ENCODE measurements at places on chromosomes 7 and 10.

DNA sequence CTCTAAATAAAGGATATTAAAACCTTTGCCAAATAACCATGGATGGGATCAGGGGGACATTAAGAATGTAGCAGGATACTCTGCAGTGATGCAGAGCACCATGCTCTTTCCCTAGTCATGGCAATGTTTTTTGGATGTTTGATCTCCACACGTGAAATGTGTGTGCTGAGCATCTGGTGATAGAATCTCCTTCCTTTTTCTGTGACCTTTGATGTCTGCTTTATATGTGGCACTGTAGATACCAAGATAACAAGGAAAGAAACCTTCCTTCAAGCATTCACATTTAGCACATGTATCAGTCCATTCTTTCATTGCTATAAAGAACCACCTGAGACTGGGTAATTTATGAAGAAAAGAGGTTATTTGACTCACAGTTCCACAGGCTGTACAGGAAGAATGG lies 87.7 kb upstream of the CYP2C9 start:
- DNase-seq = no peak

DNA sequence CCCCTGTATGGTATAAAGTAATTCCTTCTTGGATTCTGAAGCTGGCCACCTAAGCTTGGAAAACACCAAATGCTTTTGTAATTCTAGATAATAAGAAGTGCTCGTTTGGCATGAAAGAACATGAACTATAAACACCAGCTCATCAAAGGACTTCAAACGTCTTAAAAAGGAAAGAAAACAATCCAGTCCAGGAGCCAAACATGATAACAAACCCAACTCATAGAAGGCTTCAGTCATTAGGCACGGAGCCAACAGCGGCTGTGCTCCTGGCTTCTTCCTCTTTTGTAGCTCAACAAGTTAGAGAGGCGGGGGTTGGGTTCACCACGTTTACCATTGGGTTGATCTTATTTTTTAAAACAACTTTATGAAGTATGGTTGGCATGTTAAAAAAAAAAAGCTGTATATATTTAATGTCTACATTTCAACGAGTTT lies 56.4 kb upstream of the ECHDC3 start:
- peak; percentile 68 for DNase-seq

DNA sequence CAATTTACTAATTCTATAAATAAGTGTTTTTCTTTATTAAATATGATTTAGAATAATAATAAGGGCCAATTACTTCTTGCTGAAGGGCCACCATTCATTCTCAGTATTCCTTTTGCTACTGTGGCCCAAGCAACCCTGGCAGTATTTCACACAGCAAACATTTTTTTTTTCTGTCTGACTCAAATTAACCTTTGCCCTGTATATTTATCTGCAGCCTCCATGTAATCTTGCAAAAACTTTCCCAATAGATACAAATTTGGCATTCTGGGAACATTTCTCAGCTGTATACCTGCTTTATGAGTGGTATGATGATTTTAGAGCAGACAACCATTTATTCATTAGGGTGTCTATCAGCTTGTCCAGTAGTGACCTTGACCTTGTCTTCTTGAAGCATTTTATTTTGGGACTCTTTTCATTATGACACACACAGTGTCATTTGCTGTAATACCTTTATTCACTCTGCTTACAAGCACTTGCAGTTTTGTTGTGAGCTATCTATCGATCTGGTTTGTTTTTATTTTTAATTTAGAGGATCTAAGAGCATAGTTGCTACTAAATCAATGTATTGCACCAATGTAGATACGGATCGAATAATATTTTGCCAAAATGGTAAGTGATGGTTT lies 159.7 kb upstream of the PLXDC2 start:
- no peak for DNase-seq

GRCh38 chr10:124291001-124291701 lies 127.6 kb downstream of the OAT start:
- no peak for DNase-seq

DNA sequence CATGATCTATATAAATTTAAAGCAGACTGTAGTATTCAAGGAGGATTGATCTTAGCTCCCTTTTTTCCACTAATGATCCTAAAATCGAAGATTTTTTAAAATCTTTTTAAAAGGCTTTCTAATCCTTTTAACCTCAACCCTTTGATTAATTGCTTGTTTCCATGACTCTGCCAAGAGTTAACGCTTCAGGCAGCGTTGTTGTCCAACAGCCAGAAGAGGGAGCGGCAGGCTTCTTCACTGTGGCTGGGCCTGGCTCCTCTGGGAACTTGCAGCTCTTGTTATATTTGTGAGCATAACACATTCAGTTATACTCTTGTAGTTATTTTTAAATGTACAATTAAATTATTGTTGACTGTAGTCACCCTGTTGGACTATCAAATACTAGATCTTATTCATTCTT lies 26.3 kb downstream of the CRCP start:
- DNase-seq = peak; percentile 10

DNA sequence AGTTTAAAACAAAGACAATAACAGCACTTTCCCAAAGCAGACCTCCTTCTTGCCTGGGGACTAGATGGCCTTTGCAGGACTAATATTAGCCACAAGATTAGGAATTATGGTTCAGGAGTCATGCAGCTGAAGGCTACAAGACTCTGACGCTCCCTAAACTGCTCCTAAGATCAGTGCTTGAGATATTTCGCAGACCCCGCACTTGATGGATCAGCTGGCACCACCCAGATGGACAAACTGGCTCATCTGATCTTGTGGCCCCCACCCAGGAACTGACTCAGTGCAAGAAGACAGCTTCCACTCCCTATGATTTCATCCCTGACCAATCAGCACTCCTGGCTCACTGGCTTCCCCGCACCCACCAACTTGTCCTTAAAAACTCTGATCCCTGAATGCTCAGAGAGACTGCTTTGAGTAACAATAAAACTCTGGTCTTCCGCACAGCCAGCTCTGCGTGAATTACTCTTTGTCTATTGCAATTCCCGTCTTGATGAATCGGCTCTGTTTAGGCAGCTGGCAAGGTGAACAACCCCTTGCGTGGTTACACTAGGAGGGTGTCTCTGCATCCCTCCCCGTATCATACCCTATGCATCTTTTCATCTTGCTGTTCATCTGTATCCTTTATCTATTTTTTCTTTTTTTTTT lies 26.9 kb upstream of the NRBF2 start:
- no peak for DNase-seq

- DNase-seq = no peak
Measured at GRCh38 chr10:8369666-8370065, 315.2 kb downstream of the GATA3 start.

- no peak for DNase-seq
Measured at GRCh38 chr7:71982851-71983250, 429.3 kb downstream of the CALN1 start.

DNA sequence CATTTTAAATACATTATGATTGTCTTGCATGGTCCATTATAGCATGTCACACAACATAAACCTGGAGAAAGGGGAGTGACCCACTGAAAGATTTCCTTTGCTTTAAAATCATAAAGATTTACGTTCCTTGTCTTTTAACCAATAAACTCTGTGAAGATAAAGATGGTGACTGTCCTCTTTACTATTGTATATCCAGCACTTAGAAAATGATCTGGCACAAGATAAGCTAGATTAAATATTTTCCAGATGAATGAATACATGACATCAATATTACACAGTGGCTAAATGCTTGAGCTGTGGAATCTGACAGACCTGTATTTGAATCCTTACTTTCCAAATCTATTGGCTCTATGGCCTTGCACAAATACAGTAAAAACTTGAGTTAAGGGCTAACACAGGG lies 938.4 kb downstream of the SORCS1 start:
- no peak for DNase-seq

- no peak for DNase-seq
Measured at GRCh38 chr10:21720090-21720489, 186.1 kb downstream of the MLLT10 start.

- DNase-seq = no peak
Measured at GRCh38 chr10:114718374-114718773, 60.3 kb upstream of the ABLIM1 start.

DNA sequence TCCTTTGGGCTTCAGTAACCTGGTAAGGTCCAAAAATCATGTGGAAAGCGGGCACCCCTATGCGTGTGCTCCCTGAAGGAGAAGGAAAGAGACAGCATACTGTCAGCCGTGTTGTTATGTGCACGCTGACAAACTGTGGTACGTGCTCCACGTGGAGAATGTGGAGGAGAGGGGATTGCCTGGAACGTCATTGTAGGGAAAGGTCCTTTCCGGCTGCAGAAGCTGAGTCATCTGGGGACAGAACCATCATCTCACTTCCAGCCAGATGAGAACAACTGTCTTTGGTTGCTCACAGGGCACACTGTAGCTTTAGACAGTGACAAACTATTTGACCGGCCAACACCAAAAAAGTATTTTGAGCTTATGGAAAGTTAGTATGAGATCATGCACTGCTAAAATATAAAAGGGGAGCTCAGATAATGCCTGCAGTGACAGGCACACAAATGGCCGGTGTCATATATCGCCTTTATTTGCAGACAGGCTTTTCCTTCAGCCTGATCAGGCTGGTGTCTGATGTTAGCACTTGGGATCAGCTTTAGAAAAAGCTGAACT lies 38.8 kb upstream of the GRB10 start:
- no peak for DNase-seq

- DNase-seq = no peak
Measured at GRCh38 chr10:34475274-34475646, 339.8 kb downstream of the PARD3 start.

DNA sequence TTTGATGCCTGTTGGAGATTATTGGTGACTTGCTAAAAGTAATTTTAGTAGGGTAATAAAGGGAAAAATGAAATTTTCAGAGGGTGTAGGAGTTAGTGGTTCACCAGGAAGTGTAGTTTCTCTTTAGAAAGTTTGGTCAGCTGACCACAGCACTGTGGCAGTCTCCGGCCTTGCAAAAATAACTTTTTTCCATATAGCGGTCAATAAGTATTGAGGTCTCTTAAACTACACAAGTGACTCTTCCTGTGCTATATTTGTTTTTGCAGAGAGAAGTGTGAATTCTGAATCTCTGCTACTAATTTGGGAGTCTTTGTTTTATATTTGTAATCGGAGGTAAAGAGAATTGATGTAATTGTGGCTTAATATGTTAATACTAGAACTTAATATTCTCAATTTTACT lies 24.3 kb downstream of the PTPN12 start:
- DNase-seq = no peak

- peak; percentile 7 for DNase-seq
Measured at GRCh38 chr7:89334797-89335196, 539.3 kb upstream of the TEX47 start.

GRCh38 chr10:120833222-120833928 lies 17.8 kb upstream of the WDR11 start:
- no peak for DNase-seq

GRCh38 chr7:141685285-141686023 lies 16.5 kb downstream of the DENND11 start:
- no peak for DNase-seq

DNA sequence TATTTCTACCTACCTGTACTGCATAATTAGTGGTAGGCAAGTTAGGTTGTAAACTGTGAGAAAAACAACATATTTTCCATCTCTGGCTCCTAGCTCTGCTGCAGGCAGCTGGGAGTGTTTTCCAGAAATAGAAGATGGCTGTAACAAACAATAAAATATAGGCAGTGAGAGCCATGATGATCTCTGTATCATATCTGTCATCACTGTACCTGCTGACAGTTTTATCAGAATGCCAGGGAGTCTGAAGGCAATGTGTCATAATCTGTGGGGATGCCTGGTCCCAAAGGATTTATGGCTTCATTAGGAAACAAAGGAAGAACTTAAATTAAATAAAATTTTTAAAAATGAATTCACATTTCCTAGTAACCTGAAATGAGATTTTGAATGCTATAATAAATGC lies 160.9 kb upstream of the SMIM30 start:
- DNase-seq = no peak

- no peak for DNase-seq
Measured at GRCh38 chr10:93313798-93314197, 168.3 kb downstream of the MYOF start.

GRCh38 chr10:77144656-77145055 lies 493.0 kb downstream of the KCNMA1 start:
- no peak for DNase-seq

- no peak for DNase-seq
Measured at GRCh38 chr7:83478616-83479015, 170.3 kb downstream of the SEMA3E start.

- DNase-seq = no peak
Measured at GRCh38 chr10:607545-608185, 81.8 kb downstream of the DIP2C start.

DNA sequence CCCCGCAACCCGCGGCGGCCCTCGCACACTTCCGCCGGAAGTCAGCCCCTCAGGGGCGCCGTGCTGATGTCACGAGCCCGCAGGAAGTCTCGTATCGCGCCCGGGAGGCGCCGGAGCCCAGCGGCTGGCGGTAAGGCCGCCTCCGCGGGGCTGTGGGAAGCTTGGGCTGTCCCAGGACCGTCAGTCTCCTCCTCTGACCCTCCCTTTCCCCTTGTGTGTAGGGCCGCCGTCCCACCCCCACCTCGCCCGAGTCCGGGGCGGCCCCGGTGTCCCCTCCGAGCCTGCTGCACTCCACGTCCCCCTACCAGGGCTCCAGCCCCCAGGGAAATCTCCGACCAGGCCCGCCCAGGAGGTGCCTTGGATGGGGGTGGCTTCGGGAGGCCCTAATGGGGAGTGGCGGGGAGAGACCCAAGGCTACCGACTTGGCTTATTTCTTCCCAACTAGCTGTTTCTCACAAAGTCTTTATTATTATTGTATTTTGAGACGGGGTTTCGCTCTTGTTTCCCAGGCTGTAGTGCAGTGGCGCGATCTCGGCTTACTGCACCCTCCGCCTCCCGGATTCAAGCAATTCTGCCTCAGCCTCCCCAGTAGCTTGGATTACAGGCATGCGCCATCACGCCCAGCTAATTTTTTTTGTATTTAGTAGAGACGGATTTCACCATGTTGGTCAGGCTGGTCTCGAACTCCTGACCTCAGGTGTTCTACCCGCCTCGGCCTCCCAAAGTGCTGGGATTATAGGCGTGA lies at the start of gene ZDHHC4:
TSS of gene ZDHHC4 (plus strand) at position 86 of the 745 bp plus-strand sequence. CDS start 3,108 bp downstream, outside the sequence.
- DNase-seq = peak; percentile 59

DNA sequence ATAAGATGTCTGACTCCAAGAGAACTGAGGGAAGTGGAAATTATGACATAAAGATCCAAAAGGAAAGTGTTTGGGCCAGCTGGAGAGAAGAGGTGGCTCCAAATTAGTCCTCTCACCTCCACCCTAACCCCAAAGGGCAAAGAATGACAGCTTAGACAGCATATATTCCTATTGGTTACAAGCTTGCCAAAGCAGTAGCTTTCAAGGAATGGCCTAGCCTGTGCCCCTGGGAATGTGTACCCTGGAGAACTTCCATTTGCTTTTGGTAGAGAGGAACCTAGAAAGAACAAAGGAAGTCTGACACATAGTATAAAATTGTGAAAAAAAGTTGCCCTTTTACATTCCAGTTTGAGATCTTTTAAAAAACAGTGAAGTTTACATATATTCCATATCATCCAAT lies 11.2 kb upstream of the NRG3 start:
- DNase-seq = no peak

- DNase-seq = no peak
Measured at GRCh38 chr10:63631991-63632390, 110.8 kb downstream of the REEP3 start.

- DNase-seq = no peak
Measured at GRCh38 chr10:59227136-59227673, 50.8 kb downstream of the PHYHIPL start.
